NCI-H2107 (cell line): ENCODE measurements at places on chromosomes 7 and 10.

- no peak for DNase-seq
These were observed 96.1 kb downstream of the NKX6-2 start for GRCh38 chr10:132689721-132690360.

DNA sequence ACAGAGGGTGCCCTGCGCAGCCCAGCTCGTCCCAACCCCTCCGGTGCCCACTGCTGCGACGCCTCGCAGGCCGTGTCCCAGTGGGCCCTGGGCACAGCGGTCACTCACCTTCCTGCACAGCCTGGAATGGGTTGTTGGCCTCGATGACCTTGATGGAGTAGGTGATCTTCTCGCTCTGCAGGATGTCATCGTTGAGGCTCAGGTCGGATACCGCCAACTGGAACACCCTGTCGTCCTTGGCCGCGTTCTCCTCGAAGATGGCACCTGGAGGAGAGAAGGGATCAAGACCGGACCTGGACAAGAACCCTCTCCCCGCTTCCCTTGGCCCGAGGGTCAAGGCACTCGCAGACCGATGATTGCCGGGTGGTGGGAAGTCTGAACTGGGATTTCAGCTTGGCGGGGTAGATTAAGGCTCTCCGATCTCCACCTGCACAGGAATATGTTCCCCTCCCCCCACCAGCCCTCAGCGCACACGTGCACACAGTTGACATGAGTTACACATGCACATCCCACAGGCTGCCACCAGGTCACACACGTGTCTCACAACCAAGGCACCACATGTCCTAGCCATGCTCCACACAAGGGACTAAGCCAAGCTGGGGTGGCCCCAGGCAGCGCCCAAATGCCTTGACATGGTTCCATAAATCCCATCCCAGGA is 2.6 kb downstream of the GRID1 start:
- no peak for DNase-seq

DNA sequence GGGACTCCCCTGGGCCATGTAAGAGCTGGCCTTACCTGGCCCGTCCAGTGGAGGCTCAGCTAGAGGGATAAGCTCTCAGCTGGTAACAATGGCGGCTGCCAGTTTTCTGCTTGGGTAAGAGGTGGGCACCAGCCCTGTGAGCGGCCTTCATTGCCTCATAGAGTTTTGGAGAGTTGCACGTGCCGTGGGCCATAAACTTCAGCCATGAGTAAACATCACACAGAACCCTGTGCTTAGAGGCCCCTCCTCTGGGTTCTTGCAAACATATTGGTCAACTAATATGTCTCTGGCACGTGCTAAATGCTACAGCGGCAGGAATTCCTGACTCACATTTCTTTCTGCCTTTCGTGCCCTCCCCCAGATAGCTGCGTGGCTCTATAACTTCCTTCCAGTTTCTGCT is 103.9 kb upstream of the LEP start:
- DNase-seq = no peak

GRCh38 chr7:111763221-111763801 is 201.0 kb upstream of the IMMP2L start:
- DNase-seq = peak; percentile 18

DNA sequence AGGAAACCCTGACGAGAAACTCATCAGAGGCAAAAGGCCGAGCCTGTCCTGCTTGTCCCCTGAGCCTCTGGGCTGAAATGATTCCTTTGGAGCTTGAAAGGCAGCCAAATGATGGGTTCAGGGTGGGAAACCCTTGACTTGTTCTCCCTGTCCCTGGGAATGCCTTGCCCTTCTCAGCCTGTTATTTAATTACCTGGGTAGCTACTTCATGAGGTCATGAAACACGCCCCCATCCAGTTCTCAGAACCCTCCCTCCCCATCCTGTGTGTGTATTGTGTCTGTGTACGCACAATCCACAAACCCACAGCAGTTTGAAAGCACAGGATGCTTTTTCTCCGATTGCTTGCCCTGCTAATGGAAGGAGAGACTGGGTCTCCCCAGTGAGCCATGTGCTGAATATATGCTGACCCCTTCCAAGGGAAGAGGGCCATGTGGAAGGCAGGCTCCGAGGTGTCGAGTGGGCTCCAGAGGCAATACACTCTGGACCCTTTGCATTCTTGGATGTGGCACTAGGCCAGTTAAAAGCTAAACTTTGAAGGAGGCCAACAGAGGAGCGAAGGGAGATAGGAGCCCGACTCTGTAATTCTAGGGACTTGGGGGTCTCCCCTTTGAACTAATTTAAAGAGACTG is 10.6 kb downstream of the DUSP5 start:
- DNase-seq = no peak

- no peak for DNase-seq
These were observed 7.1 kb upstream of the FAM107B start for GRCh38 chr10:14781763-14782162.

- DNase-seq = no peak
These were observed 100.1 kb upstream of the TMEM72 start for GRCh38 chr10:44811072-44811471.

GRCh38 chr7:26700386-26700785 is 164.0 kb downstream of the SKAP2 start:
- DNase-seq = no peak

GRCh38 chr10:99374526-99374925 is 45.4 kb downstream of the CNNM1 start:
- no peak for DNase-seq

- no peak for DNase-seq
These were observed 160.6 kb downstream of the PRKAG2 start for GRCh38 chr7:151716323-151716722.

DNA sequence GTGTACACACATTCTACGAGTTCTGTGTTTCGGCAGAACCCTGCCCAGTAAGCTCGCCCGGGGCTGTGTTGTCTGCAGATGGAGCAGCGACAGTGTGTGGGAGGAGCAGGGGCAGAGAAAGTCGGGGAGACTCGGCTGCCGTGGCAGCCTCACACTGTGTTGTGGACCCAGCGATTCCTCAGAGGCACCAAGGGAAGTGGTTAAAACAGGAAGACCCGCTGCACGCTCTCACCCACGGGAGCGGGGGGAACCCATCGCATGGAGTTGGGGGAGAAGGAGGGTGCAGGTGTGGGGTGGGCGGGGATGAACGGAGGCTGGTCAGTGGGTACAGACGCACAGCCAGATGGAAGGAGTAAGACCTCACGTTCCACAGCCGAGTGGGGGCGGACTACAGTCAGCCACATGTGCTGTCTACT is 250.2 kb downstream of the ELFN1 start:
- no peak for DNase-seq

DNA sequence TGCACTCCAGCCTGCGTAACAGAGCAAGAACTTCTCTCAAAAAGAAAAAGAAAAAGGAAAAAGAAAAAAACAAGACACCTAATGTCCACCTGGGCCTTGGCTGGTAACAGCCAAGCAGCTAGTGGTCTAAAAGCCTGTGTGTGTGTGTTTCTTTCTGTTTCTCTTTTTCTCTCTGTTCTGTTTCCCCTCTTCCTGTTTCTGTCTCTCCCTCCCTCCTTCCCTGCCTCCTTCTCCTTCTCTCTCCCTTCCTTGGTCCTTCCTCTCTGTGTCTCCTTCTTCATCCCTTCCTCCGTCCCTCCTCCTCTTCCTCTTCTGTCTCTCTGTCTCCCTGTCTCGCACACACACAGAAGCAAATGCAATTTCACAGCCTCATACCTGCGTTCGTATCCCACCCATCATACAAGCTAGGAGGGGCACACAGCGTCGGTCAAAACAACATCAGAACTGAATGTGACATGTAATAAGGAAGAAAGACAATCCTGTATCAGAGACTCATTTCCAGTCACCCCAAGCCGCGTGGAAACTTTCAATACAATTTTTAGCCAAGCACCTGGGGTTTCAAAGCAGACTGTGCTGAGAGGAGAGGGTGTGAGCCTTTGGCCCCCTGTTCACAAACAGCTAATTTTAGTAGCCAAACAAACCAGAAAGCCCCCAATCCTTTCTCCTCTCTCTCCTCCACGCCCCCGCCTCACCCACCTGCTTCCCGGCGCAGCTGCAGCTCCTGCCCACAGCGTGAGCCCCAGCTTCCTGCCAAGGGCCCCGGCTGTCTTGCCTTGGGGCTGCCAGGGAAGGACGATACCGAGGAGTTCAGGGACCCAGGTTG is 50.2 kb upstream of the GNA12 start:
- no peak for DNase-seq

GRCh38 chr10:72308320-72308987 is 34.7 kb downstream of the DDIT4 start:
- DNase-seq = no peak

GRCh38 chr7:150314639-150315239 is 8.4 kb upstream of the LRRC61 start:
- DNase-seq = no peak

DNA sequence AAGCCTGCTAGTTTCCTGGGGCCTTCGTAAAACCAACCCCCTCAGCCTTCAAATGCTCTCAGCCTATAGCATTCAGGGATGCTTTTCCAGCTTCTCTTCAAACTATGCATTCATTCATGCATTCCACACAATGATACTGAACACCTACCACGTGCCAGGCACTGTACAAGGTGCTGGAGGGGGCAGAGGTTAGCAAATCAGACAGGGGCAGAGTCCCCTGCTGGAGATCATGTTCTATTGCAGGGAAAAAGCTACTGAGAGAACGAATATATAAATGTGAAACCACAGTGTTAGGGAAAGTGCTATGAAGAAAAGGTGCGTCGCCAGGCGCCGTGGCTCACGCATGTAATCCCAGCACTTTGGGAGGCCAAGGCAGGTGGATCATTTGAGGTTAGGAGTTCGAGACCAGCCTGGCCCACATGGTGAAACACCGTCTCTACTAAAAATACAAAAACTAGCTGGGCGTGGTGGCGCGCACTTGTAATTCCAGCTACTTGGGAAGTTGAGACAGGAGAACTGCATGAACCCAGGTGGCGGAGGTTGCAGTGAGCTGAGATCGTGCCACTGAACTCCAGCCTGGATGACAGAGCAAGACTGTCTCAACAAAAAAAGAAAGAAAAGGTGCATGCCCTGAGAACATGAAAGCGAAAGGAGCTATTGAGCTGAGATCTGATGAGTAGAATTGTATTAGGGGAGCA is 64.6 kb upstream of the CALN1 start:
- DNase-seq = no peak

- DNase-seq = no peak
These were observed 58.5 kb downstream of the PAX2 start for GRCh38 chr10:100803908-100804307.

DNA sequence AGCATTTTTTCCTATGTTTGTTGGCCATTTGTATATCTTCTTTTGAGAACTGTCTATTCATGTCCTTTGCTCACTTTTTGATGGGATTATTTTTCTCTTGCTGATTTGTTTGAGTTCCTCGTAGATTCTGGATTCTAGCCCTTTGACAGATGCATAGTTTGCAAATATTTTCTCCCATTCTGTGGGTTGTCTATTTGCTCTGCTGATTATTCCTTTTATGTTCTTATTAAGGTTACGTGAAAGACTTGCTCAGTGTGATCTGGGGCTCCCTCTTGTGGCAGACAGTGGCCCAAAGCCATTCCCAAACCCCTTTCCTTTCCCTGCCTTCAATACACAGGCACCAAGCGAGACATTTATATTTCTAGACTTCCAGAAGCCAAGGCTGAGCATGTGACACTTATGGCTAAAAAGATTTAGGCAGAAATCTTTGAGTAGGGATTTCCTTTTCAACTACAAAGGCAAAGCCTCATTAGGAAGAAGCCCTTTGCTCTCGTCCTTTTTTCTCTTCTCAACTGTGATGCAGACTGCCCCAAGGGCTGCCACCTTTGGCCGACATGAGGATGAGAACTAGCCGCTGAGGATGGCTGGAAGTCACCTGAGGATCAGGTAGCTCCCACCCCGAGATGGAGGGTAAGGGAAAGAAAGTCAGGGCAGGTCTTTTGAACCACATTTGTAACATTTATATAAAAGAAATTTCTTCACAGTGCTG is 23.6 kb downstream of the ST8SIA6 start:
- no peak for DNase-seq

DNA sequence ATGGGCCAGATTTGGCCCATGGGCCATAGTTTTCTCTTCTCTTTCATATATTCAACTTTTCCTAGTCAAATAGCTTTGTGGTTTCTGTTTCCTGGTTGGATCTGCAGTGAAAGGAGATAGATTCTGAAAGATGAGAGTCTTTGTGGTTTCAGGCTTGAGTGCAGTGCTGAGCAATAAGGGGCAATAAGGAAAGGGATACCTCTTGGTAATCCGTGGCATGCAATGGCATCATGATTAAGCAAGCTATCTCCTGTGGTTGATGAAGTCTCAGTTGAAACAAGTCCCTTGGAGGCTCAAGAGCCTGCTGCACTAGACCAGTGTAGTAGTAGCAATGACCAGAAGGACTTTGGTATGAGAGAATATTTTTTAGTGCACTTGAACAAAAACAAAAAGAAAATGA is 187.7 kb upstream of the CNTNAP2 start:
- no peak for DNase-seq

GRCh38 chr7:130096243-130096827 is 26.0 kb downstream of the KLHDC10 start:
- no peak for DNase-seq

DNA sequence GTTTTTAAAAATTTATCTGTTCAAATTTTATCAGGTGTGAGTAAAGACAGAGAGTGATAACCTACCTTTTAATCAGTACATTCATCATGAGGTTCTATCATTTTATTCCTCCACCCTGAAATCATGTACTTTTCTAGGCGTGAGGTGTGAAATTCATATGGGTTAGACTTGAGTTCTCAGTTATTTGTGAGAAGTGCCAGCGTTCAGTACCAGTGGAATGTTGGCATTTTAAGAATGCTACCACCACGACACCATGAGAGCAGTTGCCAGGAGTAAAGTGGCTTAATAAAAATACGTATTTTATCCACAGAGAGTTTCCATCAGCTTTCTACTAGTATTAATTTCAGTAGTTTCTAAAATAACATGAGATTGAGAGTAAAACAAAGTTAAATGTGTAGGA is 104.1 kb upstream of the FERD3L start:
- DNase-seq = no peak

DNA sequence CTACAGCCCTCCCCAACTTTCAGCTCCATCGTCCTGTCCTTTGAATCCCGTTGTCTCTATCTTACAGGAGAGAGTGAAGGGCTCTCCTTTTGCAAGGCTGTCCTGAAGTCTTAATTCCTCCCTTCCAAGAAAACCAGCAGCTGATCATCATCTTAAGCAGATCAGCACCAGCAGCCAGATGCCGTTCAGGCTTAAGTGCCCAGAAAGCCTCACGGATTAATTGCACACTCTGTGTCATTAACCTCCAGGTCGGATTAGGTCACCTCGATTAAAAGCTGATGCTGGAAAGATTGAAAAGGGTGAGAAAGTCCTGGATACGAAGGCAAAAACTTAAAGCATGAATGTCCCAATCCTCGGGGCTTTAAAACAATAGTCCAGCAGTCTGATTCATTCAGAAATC is 24.8 kb upstream of the ADARB2 start:
- no peak for DNase-seq

DNA sequence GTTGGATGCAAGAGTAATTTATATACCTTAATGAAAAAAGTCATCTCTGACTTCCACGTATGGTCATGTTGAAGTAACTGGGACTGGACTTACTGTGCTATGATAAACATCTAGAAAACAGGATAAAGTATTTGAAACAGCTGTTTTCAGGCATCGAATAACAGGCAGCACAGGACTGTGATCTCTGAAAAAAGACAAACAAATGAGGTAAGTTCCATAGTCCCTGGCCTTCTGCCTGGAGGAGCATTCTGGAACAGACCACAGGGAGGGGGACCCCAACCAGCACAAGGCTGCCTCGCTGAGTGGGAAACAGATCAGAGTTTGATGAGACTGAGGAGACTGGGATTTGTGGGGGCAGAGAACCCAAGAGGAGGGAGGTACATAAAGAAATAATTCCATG is 89.1 kb upstream of the HABP2 start:
- no peak for DNase-seq

GRCh38 chr7:106143711-106144337 is 31.7 kb upstream of the SYPL1 start:
- no peak for DNase-seq
